NCI-H446 (cell line): ENCODE measurements at places on chromosomes 12 and 14.

- no peak for DNase-seq
Observed at GRCh38 chr14:38257507-38257906, 1.6 kb upstream of the CLEC14A start.

- no peak for DNase-seq
Observed at GRCh38 chr12:28876196-28876798, 272.8 kb upstream of the FAR2 start.

- peak; percentile 49 for DNase-seq
Observed at GRCh38 chr12:63802012-63802608, 22.4 kb downstream of the RXYLT1 start.

DNA sequence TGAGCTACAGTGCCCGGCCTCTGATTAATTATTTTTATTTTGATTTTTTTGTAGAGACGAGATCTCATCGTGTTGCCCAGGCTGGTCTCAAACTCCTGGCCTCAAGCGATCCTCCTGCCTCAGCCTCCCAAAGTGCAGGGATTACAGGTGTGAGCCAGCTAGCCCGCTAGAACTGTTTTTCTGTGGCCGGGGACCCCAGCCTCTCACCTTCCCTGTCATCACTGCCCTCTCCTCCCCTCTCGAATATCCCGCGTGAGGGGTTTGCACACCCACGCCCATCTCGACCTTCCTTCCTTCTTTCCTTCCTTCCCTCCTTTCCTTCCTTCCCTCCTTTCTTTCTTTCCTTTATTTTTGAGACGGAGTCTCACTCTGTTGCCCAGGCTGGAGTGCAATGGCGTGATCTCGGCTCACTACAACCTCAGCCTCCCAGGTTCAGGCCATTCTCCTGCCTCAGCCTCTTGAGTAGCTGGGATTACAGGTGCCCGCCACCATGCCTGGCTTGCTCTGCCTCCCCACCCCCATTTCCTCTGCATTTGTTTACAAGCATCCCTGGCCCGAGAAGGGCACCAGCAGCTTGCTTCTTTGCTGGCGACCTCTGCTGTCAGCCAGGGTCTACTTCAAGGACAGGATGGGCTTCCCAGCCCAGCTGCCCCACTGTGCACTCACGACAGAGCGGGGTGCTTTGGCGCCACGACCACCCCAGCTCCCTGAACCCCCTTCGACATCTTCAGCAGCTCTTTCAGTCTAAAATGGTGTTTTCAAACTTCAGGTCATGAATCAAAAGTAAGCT is 4.3 kb upstream of the TRAF3 start:
- DNase-seq, result peak; percentile 30

GRCh38 chr14:98175881-98176280 is 1096.1 kb downstream of the BCL11B start:
- no peak for DNase-seq

DNA sequence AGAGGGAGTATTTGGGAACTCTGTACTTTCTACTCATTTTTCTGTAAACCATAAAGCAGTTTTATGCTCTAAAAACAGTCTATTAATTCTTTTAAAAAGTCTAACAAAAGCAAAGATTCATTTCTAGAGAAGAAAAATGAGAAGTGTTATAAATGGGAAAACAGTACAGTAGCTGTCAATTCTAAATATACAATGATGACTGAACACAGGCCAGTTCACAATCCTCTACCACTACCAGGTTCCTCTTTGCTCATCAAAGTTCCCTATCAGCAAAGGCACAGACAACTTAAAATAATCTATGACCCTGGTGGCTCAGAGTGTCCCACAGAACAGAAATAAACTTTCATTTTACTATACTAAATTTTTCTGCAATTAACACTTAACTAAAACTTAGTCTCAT is 12.5 kb downstream of the NAA25 start:
- DNase-seq, result no peak

DNA sequence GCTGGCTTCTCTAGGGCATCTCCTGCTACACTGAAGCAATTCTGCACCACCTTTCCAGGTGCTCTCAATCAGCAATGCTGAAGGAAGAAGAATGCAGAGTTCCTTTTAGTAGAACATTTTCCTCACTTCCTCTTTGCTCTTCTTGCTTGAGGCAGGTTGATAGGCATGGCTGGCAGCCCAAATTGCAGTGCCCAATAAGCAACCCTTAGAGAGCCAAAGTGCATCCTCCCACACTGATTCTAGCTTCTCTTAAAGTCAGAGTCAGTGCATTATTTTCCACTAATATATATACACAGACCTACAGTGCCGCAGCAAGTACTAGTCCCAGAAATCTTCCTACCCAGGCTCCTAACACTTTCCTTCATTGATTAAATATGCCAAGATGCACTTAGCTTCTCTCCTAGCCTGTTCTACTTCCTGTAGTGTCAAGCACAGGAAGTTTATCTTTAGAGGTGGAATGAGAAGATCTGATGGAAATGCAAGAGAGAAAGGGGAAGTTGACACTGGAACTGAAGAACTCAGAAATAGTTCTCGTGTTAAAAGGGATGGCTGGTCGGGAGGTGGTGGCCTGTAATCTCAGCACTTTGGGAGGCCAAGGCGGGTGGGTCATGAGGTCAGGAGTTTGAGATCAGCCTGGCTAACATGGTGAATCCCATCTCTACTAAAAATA is 132.7 kb downstream of the SSPN start:
- no peak for DNase-seq

DNA sequence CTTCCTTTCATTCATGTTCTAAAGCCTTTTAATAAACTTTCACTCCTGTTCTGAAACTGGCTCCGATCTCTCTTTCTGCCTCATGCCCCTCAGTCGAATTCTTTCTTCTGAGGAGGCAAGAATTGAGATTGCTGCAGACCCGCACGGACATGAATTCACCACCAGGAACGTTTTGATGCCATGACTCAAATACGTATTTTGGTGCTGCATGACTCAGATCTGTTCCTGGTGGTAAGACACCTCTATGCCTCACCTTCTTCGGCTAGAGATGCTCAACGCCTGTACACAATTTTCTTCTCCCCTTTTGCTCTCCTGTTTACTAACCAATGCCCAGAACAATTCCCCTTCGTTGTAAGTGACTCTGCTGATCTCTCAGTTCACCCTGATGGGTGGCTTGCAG is 52.0 kb upstream of the RIMBP2 start:
- no peak for DNase-seq

DNA sequence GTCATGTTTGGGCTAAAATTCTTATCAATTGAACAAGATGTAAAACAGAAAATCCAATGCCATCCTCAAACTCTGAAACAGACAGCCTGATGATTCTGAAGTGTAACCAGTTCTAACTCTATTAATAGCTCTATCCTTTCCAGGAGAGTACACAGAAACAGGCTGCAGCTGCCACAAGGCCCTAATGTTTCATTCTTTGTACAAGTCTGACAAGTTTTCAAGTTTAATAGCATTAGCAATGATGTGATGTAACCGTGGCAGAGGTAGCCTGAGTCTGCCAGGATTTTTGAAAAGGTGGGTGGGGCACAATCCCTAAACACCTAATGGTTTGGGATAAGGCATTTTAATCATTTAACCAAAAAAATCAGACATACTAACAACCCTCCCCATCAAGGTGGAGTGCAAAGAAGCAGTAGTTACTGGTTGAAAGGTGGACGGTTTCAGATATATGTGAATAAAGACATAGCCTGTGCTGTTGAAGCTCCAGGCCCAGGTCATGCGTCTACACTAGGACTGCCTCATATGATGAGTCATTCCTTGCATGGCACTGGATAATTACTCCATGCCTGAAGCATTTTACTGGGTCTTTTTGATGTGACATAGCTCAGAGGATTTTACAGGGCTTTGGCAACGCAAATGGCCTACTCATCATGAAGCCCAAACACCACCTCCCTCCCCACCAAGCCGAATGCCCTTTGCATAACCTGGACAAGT is 145.1 kb upstream of the GRIP1 start:
- peak; percentile 30 for DNase-seq

GRCh38 chr14:88630565-88630964 is 67.7 kb downstream of the ZC3H14 start:
- no peak for DNase-seq

DNA sequence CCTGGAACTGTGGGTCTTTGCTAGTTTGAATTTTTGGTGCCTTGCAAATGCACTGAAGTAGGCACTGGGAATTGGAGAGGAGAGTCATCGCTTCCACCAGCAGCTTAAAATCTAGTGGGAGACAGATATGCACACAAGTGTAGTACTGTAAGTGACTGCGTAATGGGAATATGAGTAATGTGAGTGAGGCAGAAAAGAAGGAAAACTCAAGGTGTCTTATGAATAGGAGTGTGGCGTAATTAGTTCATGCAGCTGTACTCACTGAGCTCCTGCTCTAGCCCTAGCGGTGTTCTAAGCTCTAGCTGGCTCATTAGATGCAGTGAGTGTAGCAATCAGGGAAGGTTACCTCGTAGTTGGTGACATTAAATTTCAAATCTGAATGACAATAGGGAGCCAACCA is 2.8 kb downstream of the TCP11L2 start:
- DNase-seq, result no peak

DNA sequence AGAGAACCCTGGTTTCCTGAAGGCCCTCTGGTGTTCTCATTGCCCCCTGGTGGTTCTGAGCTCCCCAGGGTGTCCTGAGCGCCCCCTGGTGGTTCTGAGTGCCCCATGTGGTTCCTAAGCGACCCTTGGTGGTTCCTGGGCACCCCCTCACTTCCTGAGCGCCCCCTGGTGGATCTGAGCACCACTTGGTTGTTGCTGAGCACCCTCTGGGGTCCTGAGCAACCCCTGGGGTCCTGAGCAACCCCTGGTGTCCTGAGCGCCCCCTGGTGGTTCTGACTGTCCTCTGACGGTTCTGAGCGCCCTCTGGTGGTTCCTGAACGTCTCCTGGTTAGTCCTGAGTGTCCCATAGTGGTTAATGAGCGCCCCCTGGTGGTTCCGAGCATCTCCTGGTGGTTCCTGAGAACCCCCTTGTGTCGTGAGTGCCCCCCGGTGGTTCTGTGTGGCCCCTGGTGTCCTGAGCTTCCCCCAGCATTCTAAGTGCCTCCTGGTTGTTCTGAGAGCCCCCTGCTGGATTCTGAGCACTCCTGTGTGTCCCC is 568.3 kb downstream of the TMEM121 start:
- DNase-seq, result no peak

GRCh38 chr14:68805414-68805813 is 12.5 kb upstream of the ZFP36L1 start:
- no peak for DNase-seq
